ENCODE measurements at places on chromosomes 1 and 21.

DNA sequence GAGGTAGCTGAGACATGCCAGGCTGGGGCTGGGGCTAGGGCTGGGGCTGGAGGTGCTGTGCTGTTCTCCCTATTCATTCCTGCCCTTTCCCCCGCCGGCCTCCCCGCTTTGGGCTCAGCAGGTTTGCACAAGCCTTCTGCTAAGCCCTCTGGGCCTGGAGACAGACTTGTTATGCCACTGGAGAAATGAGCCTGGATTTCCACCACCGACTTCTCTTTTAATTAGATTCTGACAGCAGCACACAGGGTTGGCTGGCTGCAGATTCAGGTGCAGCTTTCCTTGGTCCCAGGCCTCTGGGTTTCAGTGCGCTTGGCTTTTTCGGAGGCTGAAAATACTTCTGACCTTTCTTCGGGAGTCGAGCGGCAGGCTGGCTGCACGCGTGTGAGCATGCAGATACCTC, 71.5 kb upstream of the ACTL8 start:
- no peak for DNase-seq

DNA sequence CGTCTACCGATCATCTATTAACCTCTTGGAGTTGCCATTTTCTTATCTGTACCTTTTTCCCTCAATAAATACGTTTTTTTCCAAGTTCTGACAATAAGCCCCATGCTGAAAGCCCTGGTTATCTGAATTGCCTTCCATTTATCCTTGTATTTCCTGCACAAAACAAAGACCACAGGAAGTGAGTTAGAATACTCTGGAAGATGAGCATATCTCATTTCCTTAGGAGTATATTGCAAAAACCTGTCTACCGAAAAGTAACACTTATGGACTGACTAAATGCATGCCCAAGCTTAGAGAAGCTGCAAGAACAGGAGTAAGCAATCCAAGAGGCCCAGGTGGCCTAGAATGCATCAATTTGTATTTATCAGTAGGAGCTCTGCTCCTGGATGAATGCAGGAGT, 39.9 kb downstream of the DIRAS3 start:
- DNase-seq, result no peak

- DNase-seq, result no peak
These were observed 882.9 kb upstream of the B3GALT2 start for GRCh38 chr1:194069168-194069830.

- no peak for DNase-seq
These were observed 78.7 kb downstream of the DHRS3 start for GRCh38 chr1:12539320-12539704.

- DNase-seq, result no peak
These were observed 27.2 kb downstream of the WLS start for GRCh38 chr1:68204977-68205630.

GRCh38 chr1:167763525-167764220, 41.9 kb downstream of the MPZL1 start:
- DNase-seq, result no peak

GRCh38 chr1:186143481-186143880, 231.6 kb downstream of the TPR start:
- no peak for DNase-seq

- DNase-seq, result no peak
These were observed 184.9 kb upstream of the ATP1B1 start for GRCh38 chr1:168921629-168922028.

GRCh38 chr1:17403081-17403480, 31.1 kb downstream of the PADI6 start:
- no peak for DNase-seq

DNA sequence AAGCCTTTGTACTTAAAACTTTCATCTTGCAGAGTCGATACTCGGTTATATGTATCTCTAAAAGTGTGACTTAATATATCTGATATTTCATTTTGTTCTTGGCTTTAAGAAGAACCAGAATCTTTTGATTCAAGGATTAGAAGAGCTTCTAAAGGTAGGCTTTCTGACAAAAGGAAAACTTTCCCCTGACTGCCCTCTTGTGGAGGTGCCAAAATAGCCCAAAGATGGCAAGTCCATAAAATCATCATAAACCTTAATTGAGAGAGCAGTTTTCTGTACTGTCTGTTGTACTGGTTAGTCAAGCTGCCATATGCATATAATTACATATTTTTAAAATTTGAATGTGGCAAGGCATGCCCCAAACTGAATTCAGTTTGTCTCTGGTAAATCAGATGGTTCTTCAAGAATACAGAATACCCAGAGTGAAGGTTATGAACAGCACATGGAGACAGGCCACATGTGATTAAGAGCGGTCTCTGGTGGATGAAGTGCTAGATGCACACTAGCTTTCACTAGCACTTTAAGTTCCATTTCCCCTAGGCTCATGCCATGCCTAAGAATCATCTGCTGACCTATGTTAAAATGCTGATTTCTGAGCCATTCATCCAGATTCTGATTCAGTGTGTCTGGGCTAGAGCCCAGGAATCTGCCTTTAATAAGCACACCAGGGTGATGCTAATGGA, 27.7 kb upstream of the ELAVL4 start:
- no peak for DNase-seq

DNA sequence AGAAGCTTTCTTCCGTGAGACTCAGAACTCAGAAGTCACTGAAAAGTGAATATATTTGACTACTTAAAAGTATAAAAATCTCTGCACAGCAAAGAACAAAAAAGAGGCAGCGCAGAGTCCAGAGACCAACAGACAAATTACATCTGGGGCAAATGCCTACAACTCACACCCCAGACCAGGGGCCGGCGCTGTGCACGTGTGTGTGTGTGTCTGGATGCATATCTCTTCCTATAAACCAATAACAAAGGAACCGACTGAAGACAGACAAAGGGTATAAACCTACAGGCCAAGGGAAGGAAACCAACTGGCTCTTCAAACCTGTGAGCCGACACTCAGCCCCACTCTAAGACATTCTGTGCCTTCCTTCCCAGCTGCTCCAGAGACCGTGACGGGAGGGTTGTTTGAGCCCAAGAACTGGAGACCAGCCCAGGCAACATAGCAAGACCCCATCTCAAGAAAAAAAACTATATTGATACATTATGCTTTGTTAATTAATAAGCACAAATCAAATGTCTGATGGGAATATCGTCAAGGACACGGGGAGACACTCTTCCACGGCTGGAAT, 18.8 kb downstream of the WNT9A start:
- no peak for DNase-seq

- no peak for DNase-seq
These were observed 9.4 kb downstream of the LDLRAD2 start for GRCh38 chr1:21821385-21822019.

DNA sequence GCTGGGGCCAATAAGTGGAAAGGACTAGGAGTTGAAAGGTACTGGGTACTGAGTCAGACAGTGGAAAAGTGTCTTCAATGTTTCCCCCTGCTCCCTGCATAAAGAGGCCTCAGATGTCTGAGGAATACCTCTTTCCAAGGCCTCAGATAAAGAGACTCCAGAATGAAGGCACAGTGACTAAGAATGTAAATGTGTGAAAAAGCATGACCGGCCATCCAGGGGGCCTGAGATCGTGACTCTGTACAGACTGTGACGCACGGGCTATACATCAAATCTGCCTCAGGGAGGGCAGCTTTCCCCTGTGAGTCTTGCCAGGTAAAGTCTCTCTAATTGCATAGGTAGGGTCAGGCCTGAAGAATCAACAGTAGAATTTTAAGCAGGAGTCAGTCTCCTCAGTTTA, 1690.5 kb downstream of the KCNT2 start:
- DNase-seq, result no peak

- no peak for DNase-seq
These were observed 2.7 kb downstream of the PPOX start for GRCh38 chr1:161168906-161169305.

GRCh38 chr1:27301582-27302199, 20.3 kb upstream of the TMEM222 start:
- no peak for DNase-seq

DNA sequence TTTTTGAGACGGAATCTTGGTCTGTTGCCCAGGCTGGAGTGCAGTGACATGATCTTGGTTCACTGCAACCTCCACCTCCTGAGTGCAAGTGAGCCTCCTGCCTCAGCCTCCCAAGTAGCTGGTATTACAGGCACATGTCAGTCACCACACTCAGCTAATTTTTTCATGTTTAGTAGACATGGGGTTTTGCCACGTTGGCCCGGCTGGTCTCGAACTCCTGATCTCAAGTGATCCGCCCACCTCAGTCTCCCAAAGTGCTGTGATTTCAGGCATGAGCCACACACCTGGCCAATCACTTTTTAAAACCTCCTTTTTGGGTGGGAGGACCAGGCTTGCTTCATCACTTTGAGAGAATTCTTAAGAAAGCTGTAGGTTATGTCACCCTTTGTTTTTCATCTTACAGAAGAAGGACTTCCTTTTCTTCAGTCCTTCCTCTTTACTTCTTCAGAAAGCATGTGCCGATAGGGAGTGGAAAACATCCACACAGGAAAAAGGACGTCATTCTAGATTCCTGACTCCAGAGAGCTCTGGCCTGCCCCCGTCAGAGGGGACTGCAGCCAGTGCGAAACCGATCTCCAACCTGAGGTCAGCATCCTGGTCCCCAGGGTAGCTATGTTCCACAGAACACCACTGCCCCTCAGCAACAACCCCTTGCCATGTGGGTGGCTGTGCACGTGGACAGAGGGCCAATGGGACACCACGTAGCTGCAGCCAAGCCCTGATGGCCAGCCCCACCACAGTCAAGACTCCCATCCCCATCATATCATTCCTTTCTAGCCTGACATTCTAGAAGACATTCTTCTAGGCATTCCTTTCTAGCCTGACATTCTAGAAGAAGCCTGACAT, 21.9 kb downstream of the NCF2 start:
- no peak for DNase-seq

- DNase-seq, result no peak
These were observed 179.7 kb upstream of the ST6GALNAC5 start for GRCh38 chr1:76687307-76688175.

Data from fibroblast of the conjunctiva (primary cell).